Activated T-cell treated with anti-CD3 and anti-CD28 coated beads for 48 hours (primary cell): ENCODE measurements at places on chromosomes 12 and 14.
A peak's percentile ranks its signal among the peaks of the same experiment; 100 is the strongest.

GRCh38 chr12:115232455-115233156, 548.6 kb upstream of the TBX3 start:
- DNase-seq: no peak

GRCh38 chr14:24233538-24233866, 773 bp downstream of the GMPR2 start:
- no peak for DNase-seq

DNA sequence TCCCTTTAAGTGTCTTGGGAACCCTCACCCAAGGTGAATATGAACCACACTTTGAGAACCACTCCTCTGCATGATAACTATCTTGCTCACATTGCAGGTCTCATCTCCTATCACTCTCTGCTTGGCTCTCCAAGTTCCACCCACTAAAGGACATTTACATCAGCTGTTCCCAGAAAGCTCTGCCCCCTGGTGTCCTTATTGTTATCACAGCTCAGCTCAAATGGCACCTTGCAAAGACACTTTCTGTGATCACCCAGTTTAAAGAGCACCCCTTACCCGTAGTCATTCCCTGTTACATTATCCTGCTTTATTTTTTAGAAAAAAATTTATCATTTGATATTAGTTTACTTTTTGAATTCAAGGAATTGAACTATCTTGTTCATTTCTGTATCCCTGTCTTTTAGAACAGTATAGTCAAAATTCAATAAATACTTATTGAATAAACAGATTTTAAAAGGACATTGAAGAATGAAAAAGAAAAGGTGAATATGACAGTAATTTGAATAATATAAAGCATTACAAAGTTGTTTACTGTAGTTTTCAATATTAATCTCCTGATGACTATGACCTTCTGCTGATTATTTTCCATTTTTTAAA, 20.5 kb upstream of the GUCY2C start:
- peak; percentile 32 for DNase-seq

GRCh38 chr12:18165422-18165871, 75.5 kb upstream of the RERGL start:
- DNase-seq: no peak

GRCh38 chr12:89567691-89568239, 41.9 kb upstream of the POC1B start:
- DNase-seq: no peak
